Hematopoietic multipotent progenitor cell treated with erythropoietin and hydrocortisone succinate and interleukin-3 and kit ligand, for 4 days (in vitro differentiated cells): ENCODE measurements at places on chromosomes 1 and 21.

- DNase-seq: peak; percentile 20
These were observed 531 bp downstream of the SNIP1 start for GRCh38 chr1:37553598-37553926.

GRCh38 chr1:1014799-1015681 is 1.7 kb downstream of the ISG15 start:
- DNase-seq: peak; percentile 71

- no peak for DNase-seq
These were observed 866 bp upstream of the WNT2B start for GRCh38 chr1:112507921-112508277.

DNA sequence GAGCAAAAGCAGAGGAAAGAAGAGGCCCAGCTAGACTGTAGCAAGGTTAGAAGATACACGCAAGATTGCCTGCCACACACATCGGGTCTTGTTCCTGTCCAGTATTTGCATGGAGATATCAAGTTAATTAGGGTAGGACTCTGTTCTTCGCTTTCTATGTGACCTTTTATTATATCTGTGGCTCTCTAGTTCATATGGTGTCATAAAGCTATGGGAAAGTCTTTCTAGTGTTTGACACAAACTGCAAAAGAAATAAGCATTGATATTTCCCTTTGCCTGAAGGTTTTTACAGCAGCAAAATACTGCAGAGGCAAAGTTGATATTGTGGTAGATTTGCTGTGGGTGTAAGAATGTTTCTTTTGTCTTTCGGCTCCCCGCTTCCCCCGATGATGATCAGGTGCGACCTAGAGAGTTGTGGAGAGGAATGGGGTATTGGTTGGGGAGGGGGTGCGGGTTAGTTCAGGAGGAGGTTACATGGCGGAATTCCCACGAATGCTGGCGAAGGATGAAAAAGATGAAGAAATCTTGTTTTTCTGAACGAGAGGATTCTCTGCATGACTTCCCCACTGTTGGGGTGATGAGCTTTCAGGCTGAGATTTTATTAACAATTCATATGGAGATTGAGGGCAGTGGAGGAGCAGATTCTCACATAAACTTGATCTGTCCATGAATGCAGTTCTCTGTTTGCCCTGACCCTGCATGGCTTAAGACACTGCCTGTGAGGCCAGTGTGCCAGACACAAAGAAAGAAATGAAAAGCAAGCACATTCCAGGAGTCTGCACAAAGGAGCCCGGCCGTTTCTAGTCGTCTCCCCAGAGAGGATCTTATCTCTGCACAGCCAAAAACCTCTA is 550.2 kb downstream of the USP25 start:
- no peak for DNase-seq

DNA sequence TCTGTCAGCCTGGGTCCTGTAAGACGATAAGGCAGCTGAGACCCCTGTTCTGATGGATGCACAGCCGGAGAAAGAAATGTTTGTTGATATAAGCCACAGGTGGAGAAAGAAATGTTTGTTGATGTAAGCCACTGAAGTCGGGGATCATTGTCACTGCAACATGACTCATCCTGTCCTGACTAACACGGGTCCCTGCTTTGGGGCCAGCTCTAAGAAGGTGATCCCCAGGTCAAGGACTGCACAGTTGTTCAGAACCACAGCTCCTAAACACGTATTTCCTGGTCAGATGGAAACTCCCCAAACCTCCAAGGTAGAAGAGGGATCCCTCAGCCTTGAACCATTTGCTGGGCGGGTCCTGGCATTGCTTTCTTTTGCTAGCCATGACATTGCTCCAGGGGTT is 86.4 kb upstream of the IGSF21 start:
- DNase-seq: no peak

DNA sequence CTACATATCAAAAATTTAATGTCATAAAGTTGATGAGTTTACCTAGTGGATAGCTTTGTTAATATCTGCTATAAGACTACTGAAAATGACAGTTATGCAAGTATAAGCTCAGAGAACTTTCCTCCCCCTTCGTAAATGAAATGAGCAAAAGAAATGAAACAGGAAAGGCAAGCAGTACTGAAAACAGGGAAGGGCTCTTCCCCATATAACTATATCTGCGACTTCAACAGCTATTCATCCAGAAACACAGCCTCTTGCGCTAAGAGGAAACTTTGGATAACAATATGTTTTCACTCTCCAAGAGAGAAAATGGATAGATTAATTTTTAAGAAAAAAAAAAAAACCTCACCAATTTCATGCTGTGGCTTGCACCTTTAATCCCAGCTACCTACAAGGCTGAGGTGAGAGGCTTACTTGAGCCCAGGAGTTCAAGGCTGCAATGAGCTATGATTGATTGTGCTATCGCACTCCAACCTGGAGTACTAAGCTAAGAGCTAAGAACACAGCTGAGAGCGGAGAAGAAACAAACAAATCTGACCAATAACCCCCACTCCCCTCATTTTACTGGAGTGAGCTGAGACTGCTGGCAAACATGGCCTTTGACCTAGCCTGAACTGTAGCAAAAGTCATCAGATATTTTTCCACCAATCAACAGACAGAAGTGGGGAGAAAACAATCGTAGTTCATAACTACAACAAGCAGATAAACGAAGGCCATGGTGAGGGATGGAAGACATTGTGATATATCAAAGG is 29.0 kb downstream of the METTL18 start:
- DNase-seq: no peak

DNA sequence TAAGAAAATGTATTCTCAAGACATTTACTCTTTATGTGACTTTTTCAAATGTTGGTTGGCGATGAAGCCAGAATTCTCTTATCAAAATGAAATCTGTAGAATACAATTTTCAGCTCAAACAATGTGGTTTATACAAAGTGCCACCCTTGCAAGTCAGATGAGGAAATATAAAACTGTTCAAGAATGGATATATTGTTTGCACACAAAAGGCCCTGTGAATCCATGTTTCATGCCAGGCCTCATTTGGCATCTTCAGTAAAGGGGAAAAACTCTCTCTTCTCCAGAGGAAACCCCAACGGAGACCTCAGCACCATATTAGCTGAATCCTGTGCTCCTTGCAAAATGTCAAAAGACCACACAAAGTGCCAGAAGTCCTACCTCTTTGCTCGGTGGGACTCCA is 310.4 kb downstream of the RRAGC start:
- no peak for DNase-seq

DNA sequence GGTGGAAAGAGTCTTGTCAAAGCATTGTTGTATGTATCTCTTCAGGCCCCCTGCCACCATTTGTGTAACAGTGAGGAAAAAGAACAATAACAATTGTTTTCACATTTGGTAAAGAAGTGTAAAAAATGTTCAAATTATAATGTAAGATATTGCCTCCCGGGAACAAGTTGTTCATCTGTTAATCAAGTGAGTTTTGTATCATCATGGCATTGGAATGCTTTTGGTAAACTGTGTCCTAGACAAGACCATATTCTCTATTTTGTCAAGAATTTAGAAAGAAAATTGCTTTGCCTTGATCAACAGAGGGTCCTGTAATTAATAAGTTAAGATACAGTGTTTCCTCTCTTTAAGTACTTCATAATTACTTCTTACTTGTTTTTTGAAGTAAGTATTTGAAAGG is 692.0 kb upstream of the NR5A2 start:
- no peak for DNase-seq

GRCh38 chr1:20987831-20988825 is 188.6 kb downstream of the EIF4G3 start:
- no peak for DNase-seq

DNA sequence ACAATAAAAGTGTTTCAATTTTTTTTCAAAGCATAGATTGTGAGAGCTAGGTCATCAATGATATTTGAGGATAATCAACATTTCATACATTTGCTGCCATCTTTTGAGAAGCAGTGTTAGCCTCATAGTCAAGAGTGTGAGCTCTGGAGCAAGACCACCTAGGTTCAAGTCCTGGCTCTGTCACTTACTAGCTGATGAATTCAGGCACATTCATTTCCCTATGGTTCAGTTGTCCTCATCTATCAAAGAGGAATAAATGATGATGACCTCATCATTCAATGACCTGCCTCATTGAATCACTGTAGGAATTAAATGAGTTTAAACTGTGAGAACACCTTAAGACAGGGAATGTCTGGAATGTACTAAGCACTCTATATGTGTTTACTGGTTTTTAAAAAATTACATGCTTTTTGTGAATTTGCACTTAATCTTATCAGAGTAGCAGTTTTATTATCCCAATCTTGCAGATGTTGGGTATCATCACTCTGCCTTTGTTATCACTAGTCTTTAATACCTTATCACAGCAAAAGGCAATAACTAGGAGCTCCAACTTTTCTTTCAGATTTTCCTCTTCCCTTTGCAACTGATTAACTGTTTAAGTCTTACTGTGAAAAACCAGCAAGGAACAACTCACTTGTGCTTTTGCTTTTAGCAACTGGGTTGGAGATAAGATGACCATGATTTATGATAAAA is 47.4 kb downstream of the SLC30A10 start:
- DNase-seq: no peak

DNA sequence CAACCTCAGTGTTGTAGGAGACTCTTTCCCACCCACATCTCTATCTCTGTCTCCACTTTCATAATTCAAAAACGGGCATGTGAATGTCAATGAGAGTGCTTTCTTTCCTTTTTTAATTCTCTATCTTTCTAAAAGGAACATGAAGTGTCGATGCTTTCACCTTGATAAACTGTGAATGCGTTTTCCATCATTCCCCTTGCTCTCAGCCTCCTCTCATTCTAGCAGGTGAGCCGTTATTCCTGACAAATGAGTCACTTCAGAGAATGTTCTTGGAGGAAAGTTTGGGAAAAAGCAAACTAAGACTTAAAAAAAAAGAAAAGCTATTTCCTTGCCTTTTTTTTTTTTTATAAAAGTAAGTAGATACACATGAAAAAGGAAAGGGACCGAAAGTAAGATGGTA is 226.0 kb upstream of the C1orf87 start:
- no peak for DNase-seq

- peak; percentile 37 for DNase-seq
These were observed 16.9 kb upstream of the TDRD10 start for GRCh38 chr1:154485106-154485505.

DNA sequence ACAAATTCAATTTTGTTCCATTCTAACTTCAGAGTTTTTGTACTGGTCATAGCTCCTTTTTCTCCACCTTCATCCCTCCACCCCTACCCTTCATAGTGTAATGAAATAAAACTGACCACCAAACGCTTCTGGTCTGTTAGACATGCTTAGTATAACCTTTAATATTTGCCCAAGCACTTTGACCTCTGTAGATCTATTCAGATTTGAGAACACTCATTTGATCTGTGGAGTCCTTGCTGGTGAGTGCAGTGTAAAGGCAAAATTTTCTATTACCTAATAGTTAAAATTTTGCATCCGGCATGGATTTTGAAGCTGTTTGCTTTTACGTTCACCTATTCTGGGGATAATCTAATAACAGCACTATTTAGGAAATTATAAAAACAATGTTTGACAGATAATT is 41.2 kb downstream of the TMEM200B start:
- DNase-seq: no peak

DNA sequence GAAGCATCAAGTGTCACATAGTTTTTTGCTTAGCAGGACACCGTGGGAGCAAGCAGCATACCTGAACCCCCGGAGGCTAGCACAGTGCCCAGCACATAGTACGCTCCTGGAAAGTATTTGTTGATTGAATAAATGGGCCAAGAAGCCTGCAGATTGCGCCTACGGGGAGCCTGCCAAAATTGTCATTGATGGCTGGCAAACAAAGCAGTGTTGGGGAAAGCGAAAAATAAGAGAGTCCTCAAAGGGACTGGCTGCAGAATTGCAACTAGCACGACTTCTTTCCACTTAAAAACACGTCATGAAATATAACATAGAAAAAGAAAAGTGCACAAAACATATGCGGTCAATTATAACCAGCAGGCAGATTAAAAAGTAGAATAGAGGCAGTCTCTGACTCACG is 125.2 kb upstream of the GALNT2 start:
- DNase-seq: no peak

GRCh38 chr1:170200161-170200560 is 54.4 kb downstream of the NTMT2 start:
- no peak for DNase-seq

GRCh38 chr21:31848326-31848985 is 24.4 kb upstream of the HUNK start:
- no peak for DNase-seq

- DNase-seq: no peak
These were observed 880.2 kb downstream of the LTN1 start for GRCh38 chr21:28112511-28112910.

DNA sequence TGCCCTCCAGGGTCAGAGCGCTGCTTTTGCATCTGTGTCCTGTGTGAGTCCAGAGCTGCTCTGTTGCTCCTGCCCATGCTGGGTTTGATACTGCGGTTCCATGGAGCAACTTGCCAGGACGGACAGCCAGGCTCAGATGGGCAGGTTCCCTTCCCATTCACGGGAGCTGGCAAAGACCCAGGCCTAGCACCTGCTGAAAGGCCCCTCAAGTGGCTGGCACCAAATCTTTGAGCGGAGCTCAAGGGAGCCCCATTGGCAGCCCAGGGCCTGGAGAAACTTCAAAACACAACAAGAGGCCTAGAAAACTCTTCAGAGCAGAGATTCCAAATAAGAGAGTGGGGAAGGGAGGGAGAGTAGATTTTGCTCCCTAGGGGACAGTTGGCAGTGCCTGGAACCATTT is 97.2 kb downstream of the ACTL8 start:
- no peak for DNase-seq

DNA sequence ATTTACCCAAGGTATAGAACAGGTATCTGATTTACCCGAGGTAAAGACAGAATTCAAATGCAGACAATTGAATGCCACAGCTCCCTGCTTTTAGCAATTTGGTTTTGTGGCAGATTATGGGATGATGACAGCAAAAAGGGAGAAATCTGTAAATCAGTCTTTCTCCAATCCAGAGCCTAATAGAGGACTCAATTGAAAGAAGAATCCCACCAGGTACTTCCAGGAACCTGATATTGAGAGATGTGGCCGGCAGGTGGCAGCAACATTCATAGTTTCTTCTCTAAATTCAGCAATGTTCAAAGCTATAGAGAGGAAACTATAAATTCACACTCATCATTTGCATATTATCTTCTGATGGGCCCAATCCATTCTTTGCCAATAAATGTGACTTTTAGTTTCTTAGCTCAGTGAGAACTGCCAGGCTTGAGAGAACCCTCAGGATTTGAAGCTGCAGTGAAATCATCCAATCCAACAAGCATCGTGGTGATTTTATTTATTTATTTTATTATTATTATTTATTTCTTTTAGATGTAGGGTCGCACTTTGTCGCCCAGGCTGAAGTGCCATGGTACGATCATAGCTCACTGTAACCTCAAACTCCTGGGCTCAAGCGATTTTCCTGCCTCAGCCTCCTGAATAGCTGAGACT is 9.8 kb upstream of the PHACTR4 start:
- peak; percentile 90 for DNase-seq
